ENCODE measurements at places on chromosomes 3 and 15.

- DNase-seq = no peak
These were observed 79.5 kb downstream of the COL6A6 start for GRCh38 chr3:130596484-130596883.

- no peak for DNase-seq
These were observed 4.5 kb downstream of the CDHR4 start for GRCh38 chr3:49794926-49795905.

DNA sequence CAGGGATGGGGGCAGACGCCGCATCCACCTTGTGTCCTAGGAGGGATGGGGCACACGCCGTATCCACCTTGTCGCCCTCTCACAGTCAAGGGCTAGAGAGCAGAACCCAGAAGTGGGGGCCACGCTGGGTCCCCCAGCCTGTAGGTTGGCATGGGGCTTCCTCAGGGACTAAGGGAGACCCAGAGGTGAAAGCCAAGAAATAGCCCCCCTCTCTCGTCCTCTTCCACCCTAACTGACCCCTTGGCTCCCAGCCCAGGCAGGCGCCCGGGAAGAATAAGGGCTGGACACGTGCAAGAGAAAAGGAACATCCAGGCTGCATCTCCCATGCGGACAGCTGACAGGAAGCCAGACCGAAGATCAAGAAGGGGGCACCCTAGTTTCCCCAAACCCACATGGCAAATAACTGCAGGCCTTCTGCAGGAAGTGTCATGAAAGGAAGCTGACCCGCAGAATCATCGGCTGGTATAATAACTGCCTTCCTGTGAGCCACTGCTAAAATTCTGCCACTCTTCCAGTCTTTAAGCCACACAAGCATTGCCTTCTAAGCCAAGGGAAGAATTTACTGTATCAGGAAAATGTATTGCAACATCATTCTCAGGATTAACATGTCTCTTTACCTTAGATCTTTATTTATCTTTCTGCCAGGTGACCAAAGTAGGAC lies 38.5 kb upstream of the TFRC start:
- no peak for DNase-seq

DNA sequence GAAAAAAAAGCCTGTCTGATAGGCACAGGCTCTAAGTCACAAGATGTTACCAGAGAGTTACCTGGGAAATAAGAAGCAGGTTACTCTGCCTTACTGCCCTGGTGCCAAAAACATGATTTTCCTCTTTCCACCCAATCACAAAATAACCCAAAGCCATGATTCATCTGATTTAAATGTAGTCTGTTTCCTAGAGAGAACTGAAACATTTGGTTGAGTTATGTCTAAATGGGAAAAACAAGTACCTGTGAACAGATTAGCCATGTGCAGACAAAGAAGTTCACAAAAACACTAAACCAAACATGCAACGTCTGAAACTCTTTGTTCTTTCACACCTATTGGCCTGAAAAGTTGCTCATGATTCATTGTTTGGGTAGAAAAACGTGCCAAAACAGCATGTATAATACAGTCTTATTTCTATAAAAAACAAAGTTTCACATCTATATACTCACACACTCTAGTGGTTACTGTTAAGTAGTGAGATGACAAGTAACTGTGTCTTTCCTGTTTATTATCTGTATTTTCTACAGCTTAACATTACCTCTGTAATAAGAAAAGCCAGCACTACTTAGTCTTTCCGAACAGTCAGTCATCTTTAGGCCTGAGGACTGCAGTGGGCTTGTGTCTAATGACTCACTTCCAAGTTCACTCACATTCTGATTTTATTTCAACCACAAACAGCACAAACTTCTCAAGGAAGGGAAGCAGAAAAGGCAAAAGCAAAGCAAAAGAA lies 30.2 kb downstream of the FAM174B start:
- DNase-seq = no peak

DNA sequence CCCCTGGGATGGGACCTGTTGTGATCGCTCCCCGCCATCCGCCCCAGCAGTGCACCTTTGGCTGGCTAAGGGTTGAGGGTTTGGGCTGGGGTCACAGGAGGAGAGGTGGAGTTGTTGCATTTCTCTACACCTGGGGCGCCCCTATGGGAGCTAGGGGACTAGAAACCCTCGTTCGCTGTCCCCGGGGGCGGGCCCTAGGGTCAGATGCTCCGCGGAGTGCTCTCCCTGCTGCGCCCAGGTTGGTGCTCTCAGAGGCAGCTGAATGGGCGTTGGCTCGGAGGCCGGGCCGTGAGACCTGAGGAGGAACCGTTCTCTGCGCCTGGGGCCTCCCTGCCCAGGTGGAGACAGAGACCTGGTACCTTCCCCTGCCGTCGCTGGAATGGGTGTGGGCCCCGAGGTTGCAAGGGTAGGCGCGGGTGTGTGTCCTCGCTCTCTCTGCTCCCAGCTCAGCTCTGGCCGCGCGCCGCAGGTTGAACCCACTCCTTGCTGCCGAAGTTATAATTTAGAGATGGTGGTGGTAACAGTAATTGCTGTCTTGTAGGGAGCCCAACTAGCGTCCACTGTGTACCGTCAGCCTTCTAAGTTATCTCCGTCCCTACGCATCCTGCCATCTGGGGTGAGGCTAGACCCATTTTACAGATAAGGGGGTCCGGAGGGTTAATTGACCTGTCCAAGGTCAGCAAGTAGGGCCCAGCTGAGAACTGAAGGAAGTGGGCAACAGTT lies 965 bp downstream of the FLNB start:
- DNase-seq = peak; percentile 15

GRCh38 chr3:172127929-172128580 lies 88.7 kb downstream of the FNDC3B start:
- DNase-seq = no peak

- no peak for DNase-seq
These were observed 44.7 kb downstream of the ATP11B start for GRCh38 chr3:182837855-182838454.

Data from activated gamma-delta T cell treated with Interleukin-2 at 50 U/mL for 16 hours (primary cell).